NCI-H526 treated with DMSO at 0.1 percent for 48 hours (cell line): ENCODE measurements at places on chromosomes 3 and 15.

DNA sequence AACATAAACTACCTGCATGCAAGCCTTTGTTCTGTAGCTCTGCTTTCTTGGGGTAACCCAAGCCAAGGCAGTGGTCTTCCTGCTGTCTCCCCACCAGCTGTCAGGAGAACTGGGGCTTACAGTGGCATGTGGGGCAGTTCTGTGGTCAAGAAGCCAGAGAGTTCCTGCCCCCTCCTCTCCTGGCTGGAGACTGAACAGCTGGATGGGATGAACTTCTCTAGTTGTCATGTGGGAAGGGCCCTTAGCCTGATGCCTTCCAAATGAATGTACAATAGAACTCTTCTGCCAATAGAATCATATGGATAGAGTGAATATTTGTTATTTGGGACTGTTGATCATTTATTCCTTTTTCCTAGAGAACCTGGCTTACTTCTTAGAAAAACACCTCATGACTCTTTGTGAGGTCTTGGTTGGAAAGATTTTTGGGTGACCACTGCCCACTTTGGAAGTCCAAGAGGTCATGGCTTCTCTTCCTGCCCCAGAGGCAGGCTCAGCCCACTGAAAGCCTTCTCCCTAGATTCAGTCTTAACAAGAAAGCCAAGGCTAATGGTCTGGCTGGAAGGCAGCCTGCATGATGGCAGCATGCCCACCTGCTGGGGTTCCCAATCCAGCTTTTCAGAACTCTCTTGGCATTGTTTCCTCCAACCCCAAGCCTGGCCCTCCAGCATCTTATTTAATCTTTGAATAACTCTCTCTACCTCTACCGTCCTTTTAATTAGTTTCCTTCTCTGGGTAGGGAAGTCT, 462.9 kb upstream of the PROK2 start:
- no peak for DNase-seq

- DNase-seq: no peak
These were observed 188.0 kb upstream of the NR2F2 start for GRCh38 chr15:96142498-96142897.

GRCh38 chr15:51097553-51098330, 3.0 kb upstream of the TNFAIP8L3 start:
- no peak for DNase-seq

DNA sequence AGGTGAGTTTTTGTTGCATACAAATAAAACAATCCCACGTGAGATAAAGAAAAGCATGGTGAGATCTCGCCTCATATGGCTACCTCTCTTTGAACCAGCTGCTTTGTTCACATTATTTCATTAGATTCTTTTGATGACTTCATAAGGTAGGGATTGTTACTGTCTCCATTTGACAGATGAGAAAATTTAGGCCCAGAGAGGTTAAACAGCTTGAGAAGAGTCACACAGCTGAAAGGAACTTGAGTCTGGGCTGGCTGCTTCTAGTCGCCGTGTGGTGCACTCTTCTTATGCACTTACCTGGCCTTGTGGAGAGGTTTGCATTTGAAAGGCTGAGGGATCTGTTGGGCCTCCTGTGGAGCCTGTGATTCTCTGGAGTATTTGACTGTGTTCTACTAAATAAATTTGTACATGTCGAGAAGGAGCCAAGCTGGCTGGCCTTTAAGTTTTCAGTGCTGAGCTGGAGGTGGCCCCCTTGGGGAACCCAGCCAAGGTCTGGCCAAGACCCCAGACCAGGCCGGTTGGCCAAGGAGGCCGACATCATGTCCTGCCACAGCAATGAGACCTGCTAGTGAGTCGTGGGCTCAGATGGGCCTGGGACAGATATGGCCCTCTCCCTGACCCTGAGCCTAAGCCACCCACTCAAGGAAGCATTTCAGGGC, 125.1 kb downstream of the SMAD6 start:
- DNase-seq: no peak
